ENCODE measurements at places on chromosomes 12 and 14.

DNA sequence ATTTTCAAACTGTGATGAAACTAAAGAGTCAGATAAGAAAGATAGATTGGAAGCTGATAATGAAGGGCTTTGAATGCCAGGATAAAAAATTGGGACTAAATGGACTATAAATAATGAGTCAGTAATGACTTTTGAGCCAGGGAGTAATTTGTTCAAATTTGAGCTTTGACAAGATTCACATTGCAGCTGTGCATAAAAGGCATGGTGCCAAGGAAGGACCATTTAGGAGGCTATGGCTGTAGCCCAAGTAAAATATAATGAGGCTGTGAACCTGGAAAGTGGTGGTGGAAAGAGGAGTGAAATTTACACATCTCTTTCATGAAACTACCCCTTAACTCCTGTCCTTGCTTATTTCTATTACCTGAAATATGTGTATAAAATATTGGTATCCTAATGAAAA lies 218.5 kb downstream of the SLC6A15 start:
- DNase-seq = no peak

DNA sequence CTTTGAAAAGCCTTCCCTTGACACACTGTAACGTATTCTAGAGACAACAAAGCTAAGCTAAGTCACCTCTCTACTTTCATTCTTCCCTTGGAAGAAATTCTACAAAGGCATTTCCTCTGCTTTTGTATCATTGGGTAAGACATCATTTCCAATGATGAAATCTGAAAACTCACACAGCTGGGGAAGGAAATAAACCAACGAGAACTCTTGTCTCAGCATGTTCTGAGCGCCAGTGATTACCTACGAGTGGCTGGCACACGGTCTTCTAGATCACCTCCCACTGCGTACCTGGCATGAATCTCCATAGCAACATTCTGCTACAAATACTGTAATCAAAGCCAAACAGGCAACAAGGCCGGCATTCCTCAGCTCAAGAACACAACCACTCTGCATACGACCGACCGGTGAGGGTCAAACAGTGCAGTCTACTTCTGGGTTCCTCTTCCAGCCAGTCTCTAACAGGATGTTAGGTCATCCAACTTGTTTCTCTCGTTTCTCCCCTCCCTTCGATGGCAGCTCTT lies 7.6 kb downstream of the VPS37B start:
- no peak for DNase-seq

DNA sequence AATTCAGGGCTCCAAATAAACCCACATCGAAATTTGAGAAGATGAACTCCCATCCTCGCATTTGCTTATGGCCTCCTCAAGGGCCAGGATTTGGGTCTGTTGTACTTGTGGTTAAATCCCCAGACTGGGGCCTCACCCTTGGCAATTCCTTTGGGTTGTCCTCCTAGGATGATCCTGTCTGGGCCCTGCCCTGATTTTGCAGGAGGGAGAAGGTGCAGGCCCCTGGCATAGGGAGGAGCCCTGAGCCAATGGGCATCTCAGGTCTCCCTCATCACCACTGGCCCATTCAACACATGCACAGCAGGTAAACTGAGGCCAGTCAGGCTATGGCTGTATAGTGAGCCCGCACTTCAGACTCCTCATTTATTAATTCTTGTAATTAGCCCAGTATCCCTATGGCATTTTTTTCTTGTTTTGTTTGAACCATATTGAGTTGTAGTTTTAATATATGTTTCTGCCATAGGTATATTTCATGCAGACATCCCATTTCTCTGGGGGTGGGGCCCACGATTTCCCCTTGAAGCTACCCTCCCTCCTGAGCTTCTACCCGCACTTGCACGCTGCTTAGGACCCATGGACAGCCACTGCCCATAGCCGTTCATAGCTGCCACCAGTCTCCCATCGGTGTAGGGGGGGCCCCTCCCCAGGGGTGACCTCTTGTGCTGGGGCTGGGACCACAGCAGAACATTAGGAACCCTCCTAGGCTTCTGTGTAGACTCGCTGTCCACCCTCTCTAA lies 67.1 kb upstream of the DDX11 start:
- no peak for DNase-seq

GRCh38 chr14:59465316-59466135 lies at the start of gene GPR135:
Gene GPR135, minus strand, starts transcription at chr14:59465380. Its CDS starts 154 bp downstream, at chr14:59465226.
- no peak for DNase-seq

GRCh38 chr12:42086031-42086430 lies 58.6 kb downstream of the GXYLT1 start:
- DNase-seq = no peak

DNA sequence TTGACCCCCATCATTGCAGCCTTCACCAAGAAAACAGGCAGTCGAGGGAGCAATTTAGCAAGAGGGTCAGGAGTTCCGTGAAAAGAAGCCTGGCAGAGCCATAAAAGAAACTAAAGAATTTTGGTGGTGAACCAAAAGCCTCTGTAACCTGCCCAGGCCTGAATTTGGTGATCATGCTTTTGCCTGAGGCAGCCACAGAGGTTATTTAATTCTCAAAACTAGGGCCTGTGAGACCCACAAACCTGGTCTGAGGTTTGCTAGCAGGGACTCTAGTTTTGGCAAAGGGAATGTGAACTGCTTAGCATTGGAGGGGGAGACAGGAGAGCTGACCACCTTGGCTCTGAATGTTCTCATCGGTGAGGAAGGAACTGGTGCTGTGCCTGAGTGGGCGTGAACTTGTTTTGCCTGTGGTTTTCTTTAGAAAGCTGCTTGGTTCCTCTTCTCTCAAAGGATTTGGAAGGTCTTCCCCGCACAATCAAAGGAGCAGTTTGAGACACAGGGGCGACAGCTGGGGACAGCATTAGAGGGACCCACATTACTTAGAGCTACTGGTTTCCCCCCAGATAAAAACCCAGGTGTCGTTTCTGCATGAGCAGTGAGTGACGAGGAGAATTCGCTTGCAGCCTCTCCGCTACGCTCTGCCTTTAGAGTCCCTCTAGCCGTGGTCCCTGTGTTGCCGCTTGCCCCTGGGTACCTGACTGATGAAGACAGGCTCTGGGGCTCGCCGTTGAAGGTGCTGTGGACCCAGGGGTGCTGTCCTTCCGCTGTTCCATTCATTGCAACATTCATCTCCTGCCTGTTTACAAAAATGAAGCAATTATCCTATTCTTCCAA lies 12.6 kb upstream of the WNT5B start:
- DNase-seq = no peak

- DNase-seq = peak; percentile 24
Measured at GRCh38 chr12:77746096-77746495, 84.6 kb upstream of the NAV3 start.

DNA sequence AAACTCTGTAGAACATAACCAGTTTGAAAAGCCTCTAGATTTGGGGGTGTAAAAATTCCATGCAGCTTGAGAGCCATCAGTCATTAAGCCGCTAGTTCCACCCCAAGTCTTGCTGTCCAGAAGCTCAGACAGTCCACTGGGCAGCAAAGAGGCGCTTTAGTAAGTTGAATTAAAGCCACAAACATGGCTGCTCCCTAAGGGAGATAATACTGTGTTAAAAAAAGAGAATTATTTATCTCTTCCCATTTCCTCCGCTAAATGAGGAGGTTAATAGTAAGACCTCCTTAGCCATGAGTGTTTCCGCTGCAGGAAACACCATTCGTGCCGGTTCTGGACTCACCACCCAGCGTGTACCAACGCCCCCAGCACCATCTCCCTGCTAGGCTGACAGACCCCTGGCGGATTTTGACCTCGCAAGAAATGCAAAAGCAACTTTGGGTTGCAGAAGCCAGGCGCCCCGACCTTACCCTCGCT lies 536 bp downstream of the TM7SF3 start:
- peak; percentile 42 for DNase-seq

GRCh38 chr14:93893661-93894261 lies 33.4 kb upstream of the FAM181A start:
- peak; percentile 28 for DNase-seq

DNA sequence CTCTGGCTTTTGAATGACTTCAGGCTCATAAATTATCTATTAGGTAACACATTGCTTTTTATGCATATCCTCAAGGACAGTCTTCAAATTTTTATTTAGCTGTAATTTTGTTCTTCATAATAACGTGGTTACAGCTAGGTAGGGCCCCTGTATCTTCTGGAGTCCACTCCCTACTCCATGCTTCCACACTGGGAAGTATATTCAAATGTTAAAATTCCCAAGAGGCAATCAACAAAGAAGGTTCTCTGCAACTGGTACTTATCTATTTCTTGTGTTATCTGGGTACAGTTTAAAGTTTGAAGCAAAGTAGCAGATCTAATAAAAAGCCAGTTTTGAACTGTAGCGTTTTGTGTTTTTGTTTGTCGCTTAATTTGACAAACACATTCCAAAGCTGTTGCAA lies 20.1 kb upstream of the BAZ1A start:
- DNase-seq = no peak

DNA sequence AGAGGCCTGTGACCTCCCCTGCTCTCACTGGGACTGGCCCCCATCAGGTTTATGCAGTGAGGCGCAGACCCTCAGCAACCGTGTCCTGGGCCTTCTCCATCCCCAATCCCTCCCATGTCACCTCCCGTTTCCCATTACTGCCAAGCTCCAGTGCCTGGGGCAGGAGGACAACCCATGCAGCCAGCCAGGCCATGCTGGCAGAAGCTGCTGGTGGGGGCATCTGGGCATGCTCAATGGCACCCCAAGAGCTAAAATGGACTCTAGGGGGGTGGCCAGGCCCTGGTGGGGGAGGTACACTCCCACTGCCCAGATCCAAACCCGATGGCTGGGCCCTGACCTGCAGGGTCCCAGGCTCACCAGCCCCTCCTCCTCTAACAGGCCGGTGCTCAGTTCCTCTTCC lies 20.5 kb upstream of the GPR132 start:
- DNase-seq = no peak

GRCh38 chr14:100143523-100143922 lies 15.9 kb downstream of the DEGS2 start:
- DNase-seq = no peak

DNA sequence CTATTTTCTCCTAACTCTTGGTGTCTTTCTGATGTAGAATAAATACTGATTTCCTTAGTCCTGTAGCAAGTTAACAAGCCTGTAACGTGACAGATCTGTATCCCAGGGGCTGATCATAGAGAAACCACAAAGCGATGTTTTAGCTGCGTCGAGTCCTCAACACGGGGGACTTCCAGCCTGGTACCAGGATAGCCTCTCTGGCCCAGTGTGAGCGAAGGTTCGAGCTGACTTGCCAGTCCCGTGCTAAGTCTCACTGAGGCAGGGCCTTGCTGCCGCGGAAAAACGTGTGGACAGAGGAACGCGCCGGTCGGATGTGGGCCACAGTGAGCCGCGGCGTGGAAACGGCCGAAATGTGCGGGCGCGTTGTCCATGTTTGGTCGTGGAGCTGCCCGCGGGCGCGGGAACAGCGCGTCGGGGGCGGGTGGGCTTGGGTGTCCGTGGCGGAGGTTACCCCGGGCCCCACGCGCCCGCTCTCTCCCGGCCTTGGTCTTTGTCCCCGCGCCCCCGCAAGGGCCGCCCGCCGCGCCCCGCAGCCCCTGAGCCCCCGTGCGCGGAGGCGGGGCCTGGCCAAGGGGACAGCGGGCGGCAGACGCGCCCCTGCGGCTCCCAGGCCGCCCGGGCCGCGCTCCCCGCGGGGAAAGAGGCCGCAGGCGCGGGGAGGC lies 531 bp upstream of the EML1 start:
- DNase-seq = no peak

DNA sequence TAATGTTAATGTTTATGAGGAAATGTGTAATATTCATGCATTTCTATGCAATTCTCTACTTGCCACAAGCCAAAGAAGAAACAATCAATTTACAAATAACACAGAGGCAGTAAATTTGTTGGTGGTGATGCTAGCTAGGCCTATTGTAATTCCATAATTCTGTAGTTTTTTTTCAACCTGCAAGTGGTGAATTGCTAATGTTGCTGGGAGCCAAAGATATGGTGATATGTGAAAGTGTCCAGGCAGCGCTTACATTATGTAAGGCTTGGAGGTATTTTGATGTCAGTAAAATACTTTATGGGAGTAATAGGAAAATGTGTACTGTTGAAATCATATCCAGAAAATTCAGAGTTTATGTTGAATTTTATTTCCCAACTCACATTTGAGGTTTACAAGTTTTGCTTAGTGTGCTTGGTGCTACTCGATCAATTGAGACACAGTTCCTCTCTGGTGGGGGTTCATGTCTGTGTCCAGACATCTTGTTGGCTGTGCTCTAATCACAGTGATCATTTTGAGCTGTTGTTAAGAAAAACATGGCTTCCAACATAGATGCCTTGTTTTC lies 23.2 kb downstream of the TMTC2 start:
- no peak for DNase-seq

GRCh38 chr12:121404734-121405133 lies 4.8 kb downstream of the RNF34 start:
- no peak for DNase-seq

GRCh38 chr14:23300687-23301223 lies 1.9 kb downstream of the PPP1R3E start:
- DNase-seq = no peak

- DNase-seq = no peak
Measured at GRCh38 chr12:91633734-91634357, 451.2 kb upstream of the DCN start.

- DNase-seq = no peak
Measured at GRCh38 chr12:129185855-129186254, 332.6 kb downstream of the GLT1D1 start.

DNA sequence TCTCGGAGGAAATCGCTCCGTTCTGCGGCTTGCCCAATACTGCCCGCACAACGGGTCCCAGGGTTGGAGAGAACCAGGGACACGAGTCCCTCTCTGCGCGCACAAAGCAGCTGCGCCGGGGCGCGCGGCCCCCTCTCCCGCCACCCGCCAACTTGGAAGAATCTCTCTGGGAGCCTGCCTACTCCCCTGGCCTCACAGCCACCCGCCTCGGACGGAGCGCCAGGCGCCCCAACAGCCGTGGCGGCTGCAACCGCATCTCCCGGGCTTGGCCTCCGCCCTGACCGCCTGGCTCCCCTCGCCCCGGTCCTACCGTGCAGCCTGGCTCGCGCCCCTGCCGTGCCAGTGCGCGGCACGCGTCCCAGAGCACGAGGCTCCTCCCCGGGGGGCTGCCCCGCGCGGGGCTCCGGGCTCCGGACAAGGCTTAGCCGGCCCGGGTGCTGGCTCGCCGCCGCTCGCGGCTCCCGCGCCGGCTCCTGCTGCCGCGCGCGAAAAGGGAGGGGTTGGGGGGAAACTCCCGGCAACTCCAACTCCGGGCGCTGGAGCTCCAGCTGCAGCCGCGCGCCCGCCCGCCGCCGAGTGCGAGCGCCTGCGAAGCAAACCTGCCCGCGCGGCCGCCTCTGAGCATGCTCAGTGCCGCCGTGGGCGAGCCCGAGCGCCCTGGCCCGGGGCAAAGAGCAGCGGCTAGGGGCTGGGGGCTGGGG lies at the start of gene STXBP6:
STXBP6 (minus strand) TSS at position 580 of the 701 bp plus-strand sequence. CDS start 75,329 bp downstream, outside the sequence.
- DNase-seq = peak; percentile 62

- no peak for DNase-seq
Measured at GRCh38 chr14:30985796-30986195, 39.7 kb upstream of the AP4S1 start.

GRCh38 chr14:103628221-103628683 lies 759 bp upstream of the KLC1 start:
- no peak for DNase-seq

GRCh38 chr12:65532764-65533163 lies 254.3 kb downstream of the MSRB3 start:
- DNase-seq = peak; percentile 57

DNA sequence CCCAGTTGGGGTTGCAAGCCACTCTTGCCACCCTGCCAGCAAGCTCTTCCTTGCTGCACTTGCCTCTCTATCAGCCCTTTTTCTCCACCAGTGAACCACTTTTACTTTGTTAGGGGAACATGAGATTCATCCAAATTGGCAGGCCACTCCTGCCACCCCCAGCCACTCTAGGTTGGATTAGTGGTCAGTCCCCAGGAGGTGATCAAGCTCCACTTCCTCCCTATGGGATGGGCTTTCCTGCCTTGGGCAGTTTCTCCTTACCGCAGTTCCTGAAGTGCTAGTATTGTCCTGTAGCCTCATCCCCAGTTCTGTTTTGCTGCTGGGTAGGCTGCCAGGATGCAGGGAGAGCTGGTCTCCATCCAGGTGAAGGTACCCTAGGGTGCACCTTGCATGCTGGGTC lies 104.5 kb downstream of the ALG10 start:
- no peak for DNase-seq

All from SK-MEL-5 (cell line).